Right kidney (tissue), 9 donors: ENCODE measurements at places on chromosomes 3 and 15.

DNA sequence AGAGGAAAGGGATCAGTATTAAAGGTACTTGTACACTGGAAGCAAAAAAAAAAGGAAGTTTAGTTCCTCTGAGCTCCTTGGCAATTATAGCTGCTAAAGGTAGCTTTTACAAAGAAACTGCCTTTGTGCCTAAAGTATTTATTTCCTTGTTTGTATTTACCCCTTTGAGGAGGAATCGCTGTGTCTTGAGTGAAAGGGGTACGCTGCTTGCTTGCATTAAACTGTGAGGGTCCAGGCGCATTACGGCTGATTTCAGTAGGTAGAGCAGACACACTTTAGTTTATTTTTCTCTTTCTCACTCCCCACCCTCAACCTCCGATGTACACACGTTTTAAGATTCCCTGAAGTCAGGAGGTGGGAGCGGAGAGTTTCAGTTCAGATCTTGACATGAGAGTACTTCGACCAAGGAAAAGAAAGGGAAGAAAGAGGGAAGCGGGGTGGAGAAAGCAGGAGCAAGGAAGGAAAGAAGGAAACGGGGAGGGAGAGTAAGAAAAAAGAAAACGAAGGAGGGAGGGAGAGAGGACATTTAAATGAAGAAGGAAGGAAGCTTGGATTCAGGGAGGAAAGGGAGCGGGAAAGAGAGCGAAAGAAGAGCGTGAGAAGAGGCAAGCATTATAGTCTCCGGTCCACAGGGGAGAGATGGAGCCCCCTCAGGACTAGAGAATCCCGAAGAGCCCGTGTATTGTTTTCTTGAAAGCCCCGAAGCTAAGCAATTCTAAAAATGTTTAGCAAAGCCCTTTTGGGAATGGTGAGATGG is 1.2 kb upstream of the MME start:
- peak; percentile 52 for DNase-seq

- DNase-seq, result no peak
These were observed 92.8 kb downstream of the TBL1XR1 start for GRCh38 chr3:177104299-177104992.

DNA sequence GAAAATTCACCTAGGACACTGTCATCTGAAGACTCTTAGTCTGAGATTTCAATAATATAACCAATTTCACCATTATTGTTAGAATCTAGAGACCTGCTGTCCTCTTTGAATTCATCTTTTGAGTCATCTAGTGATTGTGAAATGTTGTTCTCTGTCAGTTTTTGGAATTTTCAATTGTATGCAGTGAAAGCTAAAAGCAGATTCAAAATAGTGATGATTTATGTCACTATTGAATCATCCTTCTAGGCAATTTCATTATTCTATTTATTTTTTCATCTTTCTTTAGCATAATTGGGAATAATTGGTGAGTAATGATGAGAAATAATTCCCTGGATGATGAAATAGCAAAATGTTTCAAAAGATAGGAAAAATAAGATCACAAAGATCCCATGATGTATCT is 101.7 kb upstream of the EIF1B start:
- no peak for DNase-seq

DNA sequence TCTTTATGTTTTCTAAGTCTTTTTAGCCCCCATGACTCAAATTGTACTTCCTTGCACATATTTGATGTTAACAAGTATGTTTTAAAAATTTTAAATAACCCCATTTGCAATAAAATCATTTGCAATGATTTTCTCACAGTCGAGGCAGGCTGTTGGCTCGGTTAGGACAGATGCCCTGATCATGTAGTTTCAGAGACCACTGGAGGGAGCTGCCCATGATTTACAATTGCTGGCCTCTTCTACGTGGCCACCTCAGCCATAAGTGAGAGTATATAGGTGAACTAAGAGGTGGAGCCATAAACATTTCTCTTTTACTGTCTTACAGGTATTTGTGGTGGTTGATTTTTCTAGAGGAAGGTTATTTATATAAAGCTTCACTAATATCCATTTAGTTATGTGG is 1.7 kb downstream of the DTWD1 start:
- DNase-seq, result no peak

DNA sequence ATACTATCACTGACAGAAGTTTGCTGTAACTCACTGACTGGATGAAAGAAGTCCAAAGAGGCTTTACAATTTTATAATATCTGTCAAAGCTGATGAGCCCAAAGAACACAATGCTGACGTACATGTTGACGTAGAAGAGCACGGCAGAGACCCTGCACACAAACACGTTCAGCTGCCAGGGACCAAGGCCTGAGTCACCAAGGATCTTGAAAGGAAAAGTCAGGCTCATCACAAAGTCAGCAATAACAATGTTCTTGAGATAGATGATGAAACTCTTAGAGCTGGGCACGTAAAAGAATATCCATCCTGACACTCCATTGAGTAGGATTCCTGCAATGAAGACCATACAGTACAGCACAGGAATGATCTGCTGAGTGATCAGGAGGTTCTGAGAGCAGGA is 10.9 kb upstream of the GPR171 start:
- DNase-seq, result no peak

- no peak for DNase-seq
These were observed 9.3 kb downstream of the ZPLD1 start for GRCh38 chr3:102444101-102444500.

- no peak for DNase-seq
These were observed 54.1 kb downstream of the TP63 start for GRCh38 chr3:189685291-189685690.

- DNase-seq, result no peak
These were observed 65.5 kb downstream of the ARHGAP31 start for GRCh38 chr3:119359476-119360326.

DNA sequence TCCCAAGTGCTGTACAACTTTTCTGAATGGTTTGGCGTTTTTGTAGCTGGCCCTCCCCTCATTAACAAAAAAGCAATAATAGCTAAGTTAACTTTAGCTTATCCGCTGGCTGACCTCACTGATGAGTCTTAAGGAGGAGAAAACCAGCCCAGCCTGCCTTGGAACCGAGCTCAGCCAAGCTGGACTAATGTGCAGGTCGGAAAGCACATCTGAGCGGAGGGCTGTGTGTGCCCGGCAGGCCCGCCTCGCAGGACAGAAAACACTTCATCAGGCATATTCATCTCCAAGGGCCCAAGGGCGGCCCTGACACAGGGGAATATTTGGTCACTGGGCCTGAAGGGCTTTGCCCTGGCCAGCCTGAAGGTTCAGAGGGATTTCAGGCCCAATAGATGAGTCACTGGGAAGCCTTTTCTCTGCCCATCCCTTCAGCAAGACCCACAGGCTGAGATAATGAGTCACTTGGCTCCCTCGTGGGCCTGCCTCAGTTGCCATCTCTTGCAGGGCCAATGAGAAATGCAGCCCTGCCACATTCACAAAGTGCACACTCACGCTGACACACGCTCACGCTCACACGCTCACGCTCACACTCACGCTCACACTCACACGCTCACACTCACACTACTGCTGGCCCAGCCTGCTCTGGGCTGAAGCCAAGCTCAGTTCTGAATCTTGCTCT is 75.1 kb downstream of the SLC12A8 start:
- no peak for DNase-seq
